CD4-positive, alpha-beta T cell treated with Interleukin-1 beta for 1 hour (primary cell): ENCODE measurements at places on chromosomes 13 and 19.

GRCh38 chr19:29367791-29368222 lies 154.9 kb upstream of the UQCRFS1 start:
- DNase-seq, result no peak

- DNase-seq, result peak; percentile 50
Observed at GRCh38 chr19:37227996-37228395, 10.0 kb downstream of the ZNF383 start.

GRCh38 chr19:996051-996838 lies 4.0 kb upstream of the GRIN3B start:
- peak; percentile 84 for DNase-seq

GRCh38 chr19:17497149-17497798 lies 14.2 kb upstream of the PGLS start:
- DNase-seq, result no peak

GRCh38 chr19:6774821-6775707 lies 2.6 kb downstream of the VAV1 start:
- peak; percentile 15 for DNase-seq

- no peak for DNase-seq
Observed at GRCh38 chr19:7224209-7224686, 70.0 kb downstream of the INSR start.

DNA sequence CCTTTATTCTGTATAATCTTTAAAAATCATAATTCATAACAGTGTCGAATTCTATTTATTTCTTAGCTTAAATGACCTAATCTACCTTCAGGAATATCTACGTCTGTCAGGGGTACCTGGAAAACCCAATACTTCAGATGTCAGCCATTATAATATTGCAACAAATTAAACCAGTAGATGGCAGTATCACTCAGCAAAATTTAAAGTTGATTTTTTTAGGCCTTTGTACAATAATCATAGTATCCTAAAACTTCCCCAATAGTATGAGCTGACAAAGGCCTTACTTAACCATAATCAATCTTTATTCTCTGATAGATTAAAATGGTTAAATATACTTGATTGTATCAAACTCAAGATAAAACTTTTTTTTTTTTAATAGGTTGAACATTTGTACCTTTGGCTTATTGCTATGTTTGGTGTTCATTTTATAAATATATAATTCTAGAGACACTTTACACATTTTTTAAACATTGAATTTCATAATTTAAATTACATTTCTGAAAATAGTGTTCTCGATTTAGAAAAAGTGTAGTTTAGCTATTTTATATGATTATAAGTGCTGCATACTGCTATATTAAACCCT lies 830.2 kb upstream of the SPRY2 start:
- no peak for DNase-seq

GRCh38 chr13:37473035-37473434 lies 125.5 kb downstream of the POSTN start:
- no peak for DNase-seq

DNA sequence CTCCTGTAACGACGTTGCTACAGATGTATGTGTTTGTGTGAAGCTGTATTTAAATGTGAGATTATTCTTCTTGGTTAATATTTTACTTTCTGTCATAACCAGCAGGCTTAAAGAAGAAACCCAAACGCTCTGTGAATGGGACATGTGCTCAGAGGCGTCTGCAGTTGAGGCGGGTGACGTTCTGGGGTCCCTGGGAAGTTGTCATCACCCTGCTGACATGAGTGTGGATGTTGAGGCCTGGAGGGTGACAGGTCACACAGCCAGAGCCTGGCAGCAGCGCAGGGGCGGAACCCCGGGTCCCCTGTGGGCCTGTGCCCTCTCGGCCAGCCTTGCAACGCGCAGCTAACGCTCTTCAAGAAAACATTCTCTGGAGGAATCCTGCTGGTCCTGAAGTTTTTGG lies 16.6 kb downstream of the RASA3 start:
- DNase-seq, result no peak

DNA sequence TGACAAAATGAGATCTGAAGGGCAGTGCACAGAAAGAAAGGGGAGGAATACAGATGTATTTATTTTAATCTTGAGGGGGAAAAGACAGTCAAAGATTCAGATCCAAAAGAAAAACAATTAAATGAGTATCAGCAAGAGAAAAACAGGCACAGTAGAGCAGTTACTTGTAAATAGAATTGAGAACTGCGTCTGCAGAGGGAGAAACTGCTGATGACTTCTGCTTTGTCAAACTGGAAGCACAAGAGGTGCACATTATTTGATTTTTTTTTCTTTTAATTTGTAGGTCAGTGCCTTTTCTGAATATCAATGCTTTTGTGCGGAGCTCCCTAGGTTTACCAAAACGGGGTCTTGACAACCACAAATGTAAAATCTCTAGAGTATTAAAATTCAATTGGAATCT lies 37.3 kb downstream of the EFNB2 start:
- no peak for DNase-seq

DNA sequence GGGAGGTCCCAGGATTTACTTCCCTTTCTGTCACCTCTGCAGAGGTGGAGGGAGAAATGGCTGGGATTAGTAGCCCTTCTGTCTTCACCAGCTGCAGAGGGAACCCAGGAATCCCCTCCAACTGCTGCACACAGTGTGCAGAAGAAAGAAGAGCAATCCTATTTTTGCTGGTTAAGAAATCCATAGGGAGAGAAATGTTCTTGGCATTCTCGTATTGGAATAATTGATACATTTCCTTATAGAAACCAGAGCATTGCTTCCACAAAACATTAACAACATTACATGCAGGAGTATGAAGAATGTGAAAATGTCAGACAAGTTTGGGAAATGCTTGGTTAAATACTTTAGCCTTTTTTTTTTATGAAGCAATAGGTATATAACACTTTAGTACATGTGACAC lies 48.3 kb upstream of the KLF12 start:
- no peak for DNase-seq

- no peak for DNase-seq
Observed at GRCh38 chr13:113267642-113268405, 29.2 kb upstream of the LAMP1 start.

GRCh38 chr13:112324116-112324515 lies 52.0 kb upstream of the SPACA7 start:
- DNase-seq, result no peak

- DNase-seq, result peak; percentile 60
Observed at GRCh38 chr19:19642506-19643157, 825 bp downstream of the GMIP start.

DNA sequence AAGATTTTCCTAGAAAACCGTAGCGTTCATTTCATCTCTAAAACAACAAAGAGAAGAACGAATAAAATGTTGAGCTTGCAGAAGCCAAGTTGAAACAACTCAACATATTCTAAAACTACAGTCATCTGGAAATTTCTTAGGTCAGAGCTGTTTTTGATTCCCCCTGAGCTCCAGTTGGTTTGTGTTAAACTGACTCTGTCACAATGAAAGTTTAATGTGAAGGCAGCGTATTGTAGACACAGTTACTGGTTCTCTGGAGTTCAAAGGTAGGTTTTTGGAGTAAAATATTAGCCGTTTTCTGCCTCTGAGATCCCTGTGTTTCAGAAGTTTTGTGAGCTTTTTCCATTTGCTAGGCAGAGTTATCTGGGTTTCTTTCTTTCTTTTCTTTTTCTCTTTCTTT lies 2.2 kb downstream of the ARHGEF7 start:
- no peak for DNase-seq

GRCh38 chr19:33514885-33515551 lies 6.6 kb downstream of the PEPD start:
- DNase-seq, result no peak

DNA sequence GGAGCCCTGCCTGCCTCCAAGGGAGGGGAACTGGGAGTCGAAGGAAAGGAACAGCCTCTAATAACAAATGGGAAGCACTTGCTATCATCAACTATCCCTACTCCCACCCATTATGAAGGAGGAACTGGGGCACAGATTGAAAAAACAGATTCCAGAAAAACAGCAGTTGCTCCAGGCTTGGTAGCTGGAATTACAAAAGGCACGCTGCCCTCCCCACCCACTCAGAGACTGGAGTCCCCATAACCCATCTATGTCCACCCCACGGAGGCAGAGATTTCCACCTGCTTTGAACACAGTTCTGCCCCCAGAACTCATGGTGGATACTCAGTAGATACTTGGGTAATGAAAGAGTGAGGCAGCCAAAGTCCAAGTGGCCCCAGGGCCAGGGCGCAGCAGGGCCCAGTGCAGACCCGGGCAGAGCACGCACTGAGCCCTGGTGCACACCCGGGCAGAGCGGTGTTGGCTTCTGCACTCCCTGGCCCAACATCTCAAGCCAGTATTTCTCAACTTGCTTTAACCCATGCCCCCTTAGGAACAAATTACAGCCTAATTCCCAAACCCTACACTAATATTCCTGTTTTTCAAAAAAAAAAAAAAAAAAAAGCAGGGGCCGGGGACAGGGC lies 19.1 kb upstream of the CCNP start:
- DNase-seq, result no peak

DNA sequence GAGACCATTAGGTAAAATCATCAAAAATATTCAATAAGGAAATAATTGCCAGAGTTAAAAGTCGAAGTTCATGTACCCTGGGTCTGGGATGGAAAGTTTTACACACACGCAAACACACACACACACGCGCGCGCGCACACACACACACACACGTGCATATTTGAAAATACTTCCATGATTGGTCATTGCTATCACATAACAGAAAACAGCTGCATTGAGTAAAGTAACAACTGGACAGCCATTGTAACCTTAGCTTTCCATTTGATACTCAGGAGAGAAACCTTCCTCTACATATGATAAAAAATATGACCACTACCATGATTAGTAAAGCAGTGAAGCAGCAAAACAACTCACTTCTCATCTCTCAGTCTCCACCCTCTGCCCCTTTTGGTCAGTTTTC lies 490.0 kb upstream of the SGCG start:
- no peak for DNase-seq

DNA sequence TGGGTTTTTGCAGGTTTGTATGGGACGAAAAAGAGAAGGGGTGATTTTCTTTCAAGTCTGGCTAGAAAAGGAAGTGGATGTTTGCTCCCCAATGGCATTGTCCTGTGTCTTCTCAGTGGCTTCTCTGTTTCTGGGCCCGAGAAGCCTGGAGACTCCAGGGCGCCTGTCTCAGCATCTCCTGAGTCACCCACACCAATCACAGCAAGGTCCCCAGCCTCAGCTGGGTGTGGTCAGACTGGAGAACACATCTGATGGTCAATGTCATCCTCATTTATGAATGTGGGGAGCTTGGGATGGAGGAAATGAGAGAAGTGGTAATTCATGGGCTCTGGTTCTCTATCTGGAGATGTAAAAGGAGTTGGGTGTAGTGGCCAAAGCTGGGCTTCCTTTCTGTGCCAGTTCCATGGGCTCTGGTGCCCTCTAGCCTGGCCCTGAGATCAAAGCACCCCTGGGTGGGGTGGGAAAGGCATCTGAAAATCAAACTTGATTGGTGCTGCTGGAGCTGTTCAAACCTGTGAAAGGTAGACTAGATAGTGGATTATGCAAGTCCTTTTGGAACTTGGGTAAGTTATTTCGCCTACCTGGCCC lies 13.4 kb downstream of the RASL11A start:
- DNase-seq, result no peak

- DNase-seq, result no peak
Observed at GRCh38 chr13:24694907-24695306, 14.7 kb downstream of the ATP12A start.

DNA sequence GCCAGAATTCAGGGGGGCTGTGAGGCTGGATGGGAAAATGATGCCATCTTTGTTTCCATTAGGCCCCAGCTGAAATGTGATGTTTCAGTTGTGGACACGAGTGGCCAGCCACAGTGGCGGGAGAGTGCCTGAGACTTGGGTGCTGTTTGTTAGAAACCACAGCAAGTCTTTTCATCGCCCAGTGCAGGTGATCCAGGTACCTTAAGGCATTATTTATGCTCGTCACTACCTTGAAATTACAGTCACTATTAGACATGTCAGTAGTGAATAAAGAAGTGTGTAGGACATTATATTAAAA lies 82.5 kb upstream of the TM9SF2 start:
- no peak for DNase-seq

GRCh38 chr13:58619396-58620113 lies 988.0 kb downstream of the PCDH17 start:
- DNase-seq, result no peak

GRCh38 chr19:49555600-49556411 lies 24.6 kb downstream of the NOSIP start:
- DNase-seq, result peak; percentile 84

DNA sequence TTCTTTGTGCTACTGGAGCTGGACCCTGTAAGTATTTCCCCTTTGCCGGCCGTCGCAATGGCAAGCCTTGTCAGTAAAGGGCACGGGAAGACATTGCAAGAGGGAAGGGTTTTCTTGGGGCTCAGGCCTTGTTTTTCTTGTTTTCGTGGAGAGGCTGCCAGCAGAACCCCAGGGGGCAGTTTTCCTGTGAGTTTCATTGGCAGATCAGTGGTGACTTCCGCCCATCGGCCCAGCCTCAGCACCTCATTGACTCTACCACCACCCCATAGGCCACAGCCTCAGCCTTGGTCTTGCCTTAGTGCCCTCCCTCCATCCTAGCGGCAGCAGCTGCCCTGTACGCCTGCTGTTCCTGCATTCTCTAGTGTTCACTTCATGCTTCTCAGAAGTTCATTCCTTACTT lies 61.5 kb downstream of the GJA3 start:
- no peak for DNase-seq

DNA sequence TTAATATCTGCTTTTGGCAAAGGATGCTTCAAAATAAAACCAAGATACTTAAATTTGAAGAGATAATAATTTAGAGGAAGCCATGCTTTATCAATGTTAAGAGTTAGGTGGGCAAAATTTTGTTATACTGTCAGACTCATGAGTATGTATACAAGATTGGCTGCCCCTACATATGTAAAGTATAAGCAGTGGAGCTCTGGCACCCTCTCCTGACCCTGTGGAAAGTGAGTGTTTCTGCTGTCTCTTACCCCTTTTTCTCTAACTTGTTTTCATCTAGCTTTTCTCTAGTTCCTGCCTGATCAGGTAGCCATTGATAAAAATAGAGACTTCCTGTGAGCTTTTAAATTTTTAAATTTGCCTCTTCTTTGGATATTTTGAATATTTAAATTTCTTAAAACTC lies 710.9 kb upstream of the SPRY2 start:
- no peak for DNase-seq

- DNase-seq, result no peak
Observed at GRCh38 chr13:27924529-27925141, 4.8 kb downstream of the PDX1 start.

- DNase-seq, result no peak
Observed at GRCh38 chr13:41541142-41541938, 84.0 kb downstream of the RGCC start.

- DNase-seq, result no peak
Observed at GRCh38 chr19:50512999-50513745, 541 bp downstream of the ASPDH start.
